ENCODE measurements at places on chromosomes 4 and X. TPM values are rescaled to one million over a fixed set of nuclear protein-coding genes. Genes with fewer than 3 reads are reported as not detected.

The ATP8A1 gene
- total RNA-seq: 24.7 TPM

The CSN1S1 gene
- not detected for total RNA-seq

- H3K4me1 ChIP-seq: no peaks in the 10 kb centered on the region
- no peak overlapping the region for H3K4me3 ChIP-seq
- H3K27me3 ChIP-seq: no peaks in the 10 kb centered on the region
- DNase-seq: no peak
These were observed 27.6 kb downstream of the QRFPR start for GRCh38 chr4:121353213-121353612.

GRCh38 chrX:14899607-14900006 lies 26.4 kb downstream of the MOSPD2 start:
- H3K27me3 ChIP-seq: no peaks in the 10 kb centered on the region
- no peak overlapping the region for H3K4me3 ChIP-seq
- no peak overlapping the region for H3K27ac ChIP-seq
- H3K36me3 ChIP-seq: no peaks in the 10 kb centered on the region
- H3K4me1 ChIP-seq: peaks cover 4% of the 10 kb centered on the region
